CMK (cell line): ENCODE measurements at places on chromosomes 7 and 10.

GRCh38 chr10:59234194-59234593, 57.8 kb downstream of the PHYHIPL start:
- no peak for DNase-seq

DNA sequence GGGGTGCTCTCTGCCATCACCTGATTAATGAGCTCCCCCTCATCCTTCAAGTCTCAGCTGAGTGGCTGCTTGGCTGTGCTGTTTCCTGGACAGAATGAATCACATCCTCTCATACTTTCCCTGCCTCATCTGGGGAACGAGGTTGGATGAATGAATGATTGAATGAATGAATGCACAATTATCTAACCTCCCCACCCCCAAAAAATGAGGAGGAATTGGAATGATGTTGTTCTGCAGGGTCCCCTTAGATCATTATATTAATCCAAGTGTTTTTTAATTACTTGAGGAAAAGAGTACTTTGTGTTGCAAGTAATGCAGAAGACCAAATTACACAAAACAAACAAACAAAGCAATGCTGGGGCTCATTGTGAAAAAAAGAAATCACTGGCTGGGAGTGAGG, 240.2 kb downstream of the BUB3 start:
- DNase-seq, result no peak

- DNase-seq, result no peak
Observed at GRCh38 chr7:128422842-128423241, 13.1 kb upstream of the IMPDH1 start.

DNA sequence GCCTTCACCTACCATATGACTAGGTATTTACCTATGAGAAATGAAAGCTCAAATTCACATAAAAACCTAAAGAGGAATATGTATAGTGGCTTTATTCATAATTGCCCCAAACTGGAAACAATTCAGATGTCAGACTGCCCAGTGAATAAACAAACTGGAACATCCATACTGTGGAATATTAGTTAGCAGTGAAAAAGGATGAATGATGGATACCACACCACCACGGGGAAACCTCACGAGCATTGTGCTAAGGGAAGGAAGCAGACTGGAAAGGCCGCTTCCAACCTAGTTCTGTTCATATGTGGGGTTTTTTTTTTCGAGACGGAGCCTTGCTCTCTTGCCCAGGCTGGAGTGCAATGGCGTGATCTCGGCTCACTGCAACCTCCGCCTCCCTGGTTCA, 16.8 kb downstream of the GTF2IRD1 start:
- DNase-seq, result no peak

DNA sequence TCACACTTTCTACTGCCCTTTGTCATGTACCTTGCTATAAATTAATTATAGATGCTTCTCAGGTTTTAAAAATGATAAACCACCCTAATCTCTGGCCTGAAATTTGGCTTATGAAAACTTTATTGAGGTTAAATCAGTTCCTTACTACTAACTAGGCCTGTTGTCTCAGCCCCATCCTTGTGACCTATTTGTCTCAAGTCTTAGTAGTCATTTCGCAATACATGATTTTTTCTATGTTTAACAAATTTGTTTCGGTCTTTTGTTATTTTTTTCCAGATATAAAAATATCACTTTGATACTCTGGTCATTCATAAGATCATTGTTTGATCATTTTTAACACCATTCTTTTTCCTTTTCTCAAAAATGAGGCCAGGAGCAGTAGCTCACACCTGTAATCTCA, 411.6 kb downstream of the GFRA1 start:
- DNase-seq, result no peak
